Heart left ventricle (tissue), 16 donors: ENCODE measurements at places on chromosomes 3 and 15.

- no peak for DNase-seq
These were observed 539.1 kb upstream of the ROBO2 start for GRCh38 chr3:76500746-76501275.

DNA sequence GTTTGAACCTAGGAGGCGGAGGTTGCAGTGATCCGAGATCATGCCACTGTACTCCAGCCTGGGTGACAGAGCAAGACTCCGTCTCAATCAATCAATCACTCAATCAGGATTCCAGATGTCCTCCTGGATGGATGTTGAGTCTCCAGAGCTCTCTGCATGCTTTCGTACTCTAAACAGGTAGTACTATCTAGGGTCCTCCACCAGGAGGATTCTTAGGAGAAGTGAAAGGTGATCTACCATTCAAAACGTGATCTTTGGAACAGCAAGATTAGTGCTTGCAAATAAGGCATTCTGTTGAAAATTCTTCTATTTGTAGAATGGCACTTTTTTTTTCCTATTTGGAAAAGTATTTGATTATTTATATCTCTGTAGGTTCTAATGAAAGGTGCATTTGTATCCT lies 34.3 kb downstream of the CNOT10 start:
- no peak for DNase-seq

DNA sequence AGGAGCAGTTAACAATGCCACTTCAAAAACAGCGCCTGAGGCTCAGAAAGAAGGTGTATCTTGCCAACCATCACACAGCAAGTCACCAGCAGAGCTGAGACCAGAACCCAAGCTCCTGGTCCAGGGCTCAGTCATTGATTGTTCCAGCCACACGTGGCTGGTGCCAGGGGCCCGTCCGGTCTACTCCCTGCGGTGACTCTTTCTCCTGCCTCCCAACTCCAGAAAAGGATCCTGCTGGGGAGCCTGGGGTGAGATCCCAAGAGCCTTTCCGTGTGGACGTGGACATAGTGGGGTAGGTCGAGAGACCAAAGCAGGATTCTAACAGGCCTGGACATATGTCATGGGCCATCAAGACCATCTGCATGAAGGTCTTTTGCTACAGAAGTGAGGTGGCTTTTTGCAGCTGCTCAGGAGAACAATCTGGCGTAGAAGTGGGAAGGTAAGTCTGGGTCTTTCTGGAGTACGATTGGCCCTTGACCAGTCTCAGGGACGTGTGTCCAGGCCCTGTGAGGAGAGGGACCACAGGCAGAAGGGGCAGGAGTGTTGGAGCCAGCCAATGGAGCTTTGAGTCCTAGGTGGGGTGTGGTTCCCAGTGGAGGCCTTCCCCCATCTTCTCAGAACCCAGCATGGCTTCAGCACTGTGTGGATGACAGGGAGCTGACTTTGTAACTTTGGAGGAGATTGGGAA lies 105.4 kb downstream of the HMG20A start:
- no peak for DNase-seq

GRCh38 chr3:16319307-16319706 lies 54.3 kb downstream of the OXNAD1 start:
- DNase-seq: no peak

DNA sequence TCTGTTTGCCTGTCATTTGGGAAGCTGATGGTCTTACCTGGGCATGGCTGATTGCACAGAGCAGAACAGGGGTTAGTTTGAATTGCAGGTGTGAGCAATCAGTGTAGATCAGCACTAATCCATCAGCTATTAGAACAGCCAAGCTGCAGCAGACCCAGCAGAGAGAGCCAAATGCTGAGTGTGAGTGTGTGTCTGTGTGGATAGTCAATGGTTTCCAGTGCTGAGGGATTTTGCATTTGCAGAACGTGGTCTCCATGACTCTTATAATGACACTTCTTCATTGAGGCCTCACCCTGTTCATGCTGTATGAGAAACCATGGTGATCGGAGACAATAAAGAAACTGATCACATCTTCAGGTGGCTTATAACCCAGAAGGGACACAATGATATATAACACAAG lies 312.1 kb downstream of the SOX2 start:
- no peak for DNase-seq

DNA sequence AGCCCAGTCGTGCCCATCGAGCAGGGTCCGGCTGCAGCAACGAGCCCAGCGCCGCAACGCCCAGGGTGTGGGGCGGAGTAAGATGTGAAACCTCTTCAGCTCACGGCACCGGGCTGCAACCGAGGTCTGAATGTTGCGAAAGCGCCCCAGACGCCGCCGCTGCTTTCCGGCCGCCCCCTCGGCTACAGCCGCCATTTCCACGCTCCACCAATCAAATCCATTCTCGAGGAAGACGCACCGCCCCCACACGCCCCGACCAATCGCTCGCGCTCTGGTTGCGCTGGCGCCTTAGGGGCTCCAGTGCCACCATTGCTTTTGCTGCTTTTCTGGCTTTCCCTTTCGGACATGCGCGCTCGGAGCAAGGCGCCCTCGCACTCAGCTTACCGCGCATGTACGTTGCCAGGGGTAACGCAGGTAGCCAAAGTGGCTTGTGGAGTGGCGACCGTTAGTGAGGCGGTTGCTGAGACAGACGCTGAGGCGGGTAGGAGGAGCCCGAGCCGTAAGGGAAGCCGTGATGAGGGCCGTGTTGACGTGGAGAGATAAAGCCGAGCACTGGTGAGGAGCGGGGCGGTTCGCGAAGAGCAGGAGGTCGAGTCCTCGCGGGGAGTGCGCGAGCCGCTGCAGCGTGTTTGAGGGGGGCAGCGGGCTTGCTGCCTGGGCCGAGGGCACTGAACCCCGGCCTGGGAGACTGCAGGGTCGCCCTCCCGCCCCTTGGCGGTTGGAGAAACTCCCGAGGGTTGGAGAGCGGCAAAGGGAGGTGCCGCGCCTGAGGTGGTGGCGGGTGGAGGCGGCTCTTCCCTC lies at the start of the genes IFT122 and MBD4:
TSS of gene IFT122 (plus strand) at position 408 of the 801 bp plus-strand sequence. CDS start at position 515, 107 bp downstream.
TSS of gene MBD4 (minus strand) at position 132 of the 801 bp plus-strand sequence. CDS start at position 17, 115 bp downstream.
- peak; percentile 98 for DNase-seq

DNA sequence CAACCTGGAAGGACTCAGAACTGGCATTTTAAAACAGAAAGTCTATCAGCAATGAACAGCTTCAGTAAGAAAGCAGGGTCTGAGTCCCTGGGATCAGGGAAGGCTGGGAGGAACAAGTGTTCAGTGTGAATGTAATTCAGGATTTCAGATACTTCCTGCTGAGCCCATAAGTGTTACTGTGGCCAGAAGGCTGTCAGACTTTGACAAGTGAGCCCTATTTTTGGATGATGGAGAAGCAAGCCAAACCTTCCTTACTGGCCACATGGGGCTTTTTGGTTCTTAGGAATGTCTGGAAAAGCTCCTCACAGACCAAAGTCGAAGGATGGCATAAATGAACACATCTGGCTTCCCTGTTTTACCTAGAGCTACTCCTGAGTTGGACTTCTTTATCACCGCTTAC lies 157.2 kb downstream of the BBX start:
- DNase-seq: no peak
